Esophagus muscularis mucosa (tissue), 4 donors: ENCODE measurements at places on chromosomes 1 and 21. TPM values are rescaled to one million over a fixed set of nuclear protein-coding genes. Genes with fewer than 3 reads are reported as not detected.

The VASH2 gene
- 8.3 TPM for total RNA-seq

GRCh38 chr21:27104846-27105431 is 138.1 kb upstream of the ADAMTS5 start:
- H3K27ac ChIP-seq, result no peak overlapping the region
- peaks cover 7% of the 10 kb centered on the region for H3K4me1 ChIP-seq

DNA sequence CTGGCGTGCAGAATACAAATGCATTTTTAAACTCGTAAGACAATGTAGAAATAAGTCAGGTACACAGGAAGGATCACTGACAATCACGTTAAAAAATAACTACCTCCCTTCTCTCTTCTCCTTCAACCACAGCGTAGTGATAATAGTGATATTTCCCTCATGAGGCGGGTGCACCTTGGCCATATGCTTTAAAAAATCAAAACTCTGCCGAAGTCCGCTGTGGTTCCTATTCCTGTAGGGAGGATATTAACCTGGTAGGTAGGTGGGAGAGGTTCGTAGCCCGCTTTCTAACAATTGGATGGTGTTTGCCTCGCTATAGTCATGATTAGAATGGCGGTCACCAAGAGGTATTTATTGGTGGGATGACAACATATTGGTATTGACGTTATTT is 732 bp downstream of the GREM2 start:
- H3K27me3 ChIP-seq, result peaks cover 10% of the 10 kb centered on the region
- peak overlapping the region; percentile 55 for H3K4me3 ChIP-seq
- no peaks in the 10 kb centered on the region for H3K4me1 ChIP-seq
- H3K36me3 ChIP-seq, result no peaks in the 10 kb centered on the region

- H3K27ac ChIP-seq, result no peak overlapping the region
- H3K4me1 ChIP-seq, result no peaks in the 10 kb centered on the region
- no peak overlapping the region for H3K4me3 ChIP-seq
- no peak for DNase-seq
Observed at GRCh38 chr1:212495766-212496494, 63.2 kb downstream of the NENF start.

GRCh38 chr1:80629304-80629837 is 1171.4 kb upstream of the ADGRL2 start:
- H3K36me3 ChIP-seq, result no peaks in the 10 kb centered on the region
- H3K27ac ChIP-seq, result no peak overlapping the region
- H3K27me3 ChIP-seq, result no peaks in the 10 kb centered on the region
- no peak overlapping the region for H3K4me3 ChIP-seq
- no peaks in the 10 kb centered on the region for H3K4me1 ChIP-seq

The FCN3 gene
- total RNA-seq, result 16.6 TPM

DNA sequence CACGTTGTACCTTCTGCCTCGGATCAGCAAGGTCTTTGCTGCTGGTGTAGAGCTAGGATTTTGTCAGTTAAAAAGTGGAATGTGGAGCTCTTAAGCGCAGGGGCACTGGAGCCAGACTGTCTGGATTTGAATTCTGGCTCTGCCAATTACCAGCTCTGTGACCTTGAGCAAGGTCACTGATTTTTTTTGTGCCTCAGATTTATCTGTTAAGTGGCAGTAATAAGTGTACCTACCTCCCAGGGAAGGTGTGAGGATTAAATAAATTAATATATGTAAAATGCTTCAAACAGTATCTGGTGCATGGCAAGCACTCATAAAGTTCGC is 40.3 kb downstream of the UBE2U start:
- no peak overlapping the region for H3K4me3 ChIP-seq
- H3K27me3 ChIP-seq, result no peaks in the 10 kb centered on the region
- DNase-seq, result no peak
